Gastrocnemius medialis (tissue), 4 donors: ENCODE measurements at places on chromosomes 6 and 20. TPM values are rescaled to one million over a fixed set of nuclear protein-coding genes. Genes with fewer than 3 reads are reported as not detected.
A peak's percentile ranks its signal among the peaks of the same experiment; 100 is the strongest.

- no peak for DNase-seq
Observed at GRCh38 chr20:62355878-62356588, 11.1 kb downstream of the LAMA5 start.

GRCh38 chr6:169589699-169590257 is 112.1 kb downstream of the WDR27 start:
- no peak for DNase-seq

DNA sequence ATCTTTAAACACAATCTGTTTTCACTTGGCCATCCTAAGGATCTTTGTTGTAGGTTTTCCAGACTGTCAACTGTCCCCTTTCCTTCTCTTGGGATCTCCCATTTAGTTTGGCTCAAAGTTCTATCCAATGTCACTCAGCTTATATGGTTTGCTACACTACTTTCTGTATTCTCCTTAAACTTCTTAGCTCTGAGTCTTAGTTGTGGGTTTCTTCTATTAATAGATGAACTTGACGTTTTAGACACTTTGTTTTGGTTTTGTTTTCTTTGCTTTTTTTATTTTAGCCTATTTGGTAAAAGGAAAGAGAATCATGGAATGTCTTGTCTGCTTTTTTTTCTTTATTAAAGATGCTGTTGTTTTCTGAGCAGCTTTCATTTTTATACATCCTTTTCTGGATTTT is 11.4 kb downstream of the RMND1 start:
- DNase-seq: no peak

DNA sequence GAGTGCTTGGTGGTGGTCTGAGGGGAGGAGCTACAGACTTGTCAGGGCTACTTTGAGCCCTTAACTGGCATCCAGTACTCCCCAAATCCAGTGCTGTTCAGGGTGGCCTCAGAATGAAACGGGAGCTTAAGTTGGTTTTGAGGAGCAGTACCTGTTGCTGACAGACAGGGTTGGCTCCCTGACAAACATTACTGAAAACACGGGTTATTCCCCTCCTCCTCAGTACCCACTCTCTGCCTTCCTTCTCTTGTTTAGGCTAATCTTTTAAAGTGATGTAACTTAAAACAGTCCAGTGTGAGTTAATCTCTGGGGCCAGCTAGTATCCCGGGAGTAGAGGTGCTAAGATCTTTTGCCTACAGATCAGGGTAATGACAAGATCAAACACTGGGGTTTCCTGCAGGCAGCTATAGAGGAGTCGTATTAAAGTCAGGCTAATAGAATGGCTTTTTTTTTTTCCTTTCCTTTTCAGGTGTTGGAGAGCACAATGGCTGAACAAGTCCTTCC is 3.7 kb downstream of the TNFAIP3 start:
- no peak for DNase-seq

DNA sequence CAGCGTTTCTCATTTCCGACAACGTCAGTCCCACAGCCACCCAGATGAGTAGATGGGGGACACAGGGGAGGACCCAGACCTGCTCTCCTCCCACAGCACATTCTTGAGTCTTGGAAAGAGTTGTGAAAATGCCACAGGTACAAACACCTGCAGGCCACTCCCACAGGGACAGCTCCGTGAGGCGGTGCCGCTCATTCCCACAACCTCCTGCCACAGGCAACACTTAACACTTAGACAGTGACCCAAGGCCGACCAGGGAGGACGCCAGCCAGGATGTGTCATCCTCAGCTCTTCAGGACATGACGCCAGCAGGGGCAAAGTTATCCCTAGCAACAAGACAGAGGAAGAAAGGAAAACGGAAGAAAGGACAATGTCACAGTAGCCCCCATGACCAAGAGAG is 22.9 kb upstream of the HLA-B start:
- no peak for DNase-seq

GRCh38 chr6:41728073-41728936 is 7.1 kb downstream of the TFEB start:
- DNase-seq: peak; percentile 95

DNA sequence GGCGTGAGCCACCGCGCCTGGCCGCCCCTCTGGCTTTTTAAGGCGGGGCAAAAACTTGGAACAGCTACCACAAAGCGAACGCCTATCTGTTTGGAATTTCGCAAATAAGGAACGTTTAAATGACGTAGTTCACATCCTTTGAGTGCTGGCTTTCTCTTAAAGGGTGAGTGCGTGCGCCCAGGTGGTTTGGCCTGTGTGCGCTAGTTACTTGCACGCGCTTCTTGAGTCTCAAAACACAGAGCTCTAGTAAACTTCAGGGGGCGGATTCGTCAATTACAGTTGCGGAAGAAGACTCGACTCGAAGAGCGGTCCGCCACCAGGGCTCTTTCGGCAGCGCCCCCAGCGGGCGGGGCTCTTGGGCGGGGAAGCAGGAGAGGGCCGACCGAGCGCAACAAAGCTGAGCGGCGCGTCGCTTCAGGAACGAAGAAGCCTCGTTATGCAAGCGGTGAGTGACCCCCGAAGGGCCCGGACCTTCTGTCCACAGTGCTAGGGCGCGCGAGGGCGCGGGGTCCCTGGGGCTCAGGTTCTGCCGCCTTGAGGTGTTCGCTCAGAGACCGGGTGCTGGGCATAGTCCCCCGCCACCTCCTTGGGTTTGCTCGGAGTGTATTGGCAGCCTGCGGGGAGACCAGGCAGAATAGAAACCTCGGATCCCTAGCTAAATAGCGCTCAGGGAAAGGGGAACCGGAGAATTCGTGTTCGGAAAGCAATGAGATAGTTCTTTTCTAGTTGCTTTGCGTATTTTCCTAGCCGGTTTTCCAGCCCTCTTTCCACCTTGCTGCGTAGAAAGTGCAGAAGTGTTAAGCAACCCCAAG is at the start of gene SYCP2L:
TSS of gene SYCP2L (plus strand) at position 362 of the 812 bp plus-strand sequence. CDS start at position 437, 75 bp downstream.
- DNase-seq: no peak

DNA sequence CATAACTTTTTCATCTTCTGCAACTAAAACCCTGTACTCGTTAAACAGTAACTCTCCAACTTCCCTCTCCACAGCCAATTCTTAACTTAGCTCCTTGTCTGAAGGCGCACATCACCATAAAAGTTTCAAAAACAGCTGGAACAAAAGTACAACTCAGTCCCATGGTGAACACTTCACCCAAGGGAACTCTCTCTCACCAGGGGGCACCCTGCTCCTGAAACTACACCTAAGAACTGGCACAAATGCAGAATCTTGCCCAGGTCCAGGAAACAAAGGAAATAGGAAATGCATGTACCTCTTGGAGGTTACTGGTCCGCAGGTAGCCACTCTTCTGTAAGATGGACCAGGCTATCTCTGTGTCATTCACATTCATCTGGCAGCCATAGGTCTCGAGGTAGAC is 6.6 kb downstream of the CDK5RAP1 start:
- no peak for DNase-seq

DNA sequence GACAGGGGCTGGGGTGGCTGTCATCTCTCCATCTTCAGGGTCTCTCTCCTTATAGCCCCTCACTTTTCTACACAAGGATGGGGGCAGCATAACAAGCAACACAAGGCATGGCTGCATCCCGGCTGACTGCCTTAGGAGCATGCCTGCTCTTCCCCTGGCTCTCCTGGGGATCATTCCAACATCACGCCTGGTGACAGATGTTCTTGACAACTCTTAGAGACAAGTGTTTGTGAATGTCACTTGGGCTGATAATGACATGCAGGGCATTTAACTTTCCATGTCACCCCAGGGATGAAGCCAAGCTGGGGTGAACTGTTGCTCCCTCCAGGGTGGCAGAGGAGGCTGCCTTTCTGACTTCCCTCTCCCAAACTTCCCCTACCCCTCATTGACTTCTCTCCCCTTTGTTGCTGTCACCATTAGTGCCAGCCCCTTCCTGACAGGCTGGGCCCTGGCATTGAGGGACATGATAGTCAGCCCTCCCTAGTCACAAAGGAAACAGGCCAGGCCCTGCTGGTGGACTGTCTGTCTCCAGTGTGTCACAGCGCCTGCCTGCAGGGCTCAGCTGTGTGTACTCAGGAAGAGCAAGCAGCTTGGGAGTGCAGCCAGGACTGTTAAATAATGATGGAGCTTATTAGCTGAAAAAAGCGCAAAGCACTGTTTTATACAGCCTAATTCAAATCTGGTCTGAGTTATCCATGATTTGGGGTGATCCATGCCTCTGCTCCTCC is 161.8 kb downstream of the LRFN2 start:
- peak; percentile 31 for DNase-seq

ZSCAN9 gene
- 3.7 TPM for total RNA-seq

ETV7 gene
- total RNA-seq: not detected

PDRG1 gene
- total RNA-seq: 7.0 TPM

GABRR1 gene
- total RNA-seq: 0.20 TPM
